ENCODE measurements at places on chromosomes 7 and 10. TPM values are rescaled to one million over a fixed set of nuclear protein-coding genes. Genes with fewer than 3 reads are reported as not detected.

DNA sequence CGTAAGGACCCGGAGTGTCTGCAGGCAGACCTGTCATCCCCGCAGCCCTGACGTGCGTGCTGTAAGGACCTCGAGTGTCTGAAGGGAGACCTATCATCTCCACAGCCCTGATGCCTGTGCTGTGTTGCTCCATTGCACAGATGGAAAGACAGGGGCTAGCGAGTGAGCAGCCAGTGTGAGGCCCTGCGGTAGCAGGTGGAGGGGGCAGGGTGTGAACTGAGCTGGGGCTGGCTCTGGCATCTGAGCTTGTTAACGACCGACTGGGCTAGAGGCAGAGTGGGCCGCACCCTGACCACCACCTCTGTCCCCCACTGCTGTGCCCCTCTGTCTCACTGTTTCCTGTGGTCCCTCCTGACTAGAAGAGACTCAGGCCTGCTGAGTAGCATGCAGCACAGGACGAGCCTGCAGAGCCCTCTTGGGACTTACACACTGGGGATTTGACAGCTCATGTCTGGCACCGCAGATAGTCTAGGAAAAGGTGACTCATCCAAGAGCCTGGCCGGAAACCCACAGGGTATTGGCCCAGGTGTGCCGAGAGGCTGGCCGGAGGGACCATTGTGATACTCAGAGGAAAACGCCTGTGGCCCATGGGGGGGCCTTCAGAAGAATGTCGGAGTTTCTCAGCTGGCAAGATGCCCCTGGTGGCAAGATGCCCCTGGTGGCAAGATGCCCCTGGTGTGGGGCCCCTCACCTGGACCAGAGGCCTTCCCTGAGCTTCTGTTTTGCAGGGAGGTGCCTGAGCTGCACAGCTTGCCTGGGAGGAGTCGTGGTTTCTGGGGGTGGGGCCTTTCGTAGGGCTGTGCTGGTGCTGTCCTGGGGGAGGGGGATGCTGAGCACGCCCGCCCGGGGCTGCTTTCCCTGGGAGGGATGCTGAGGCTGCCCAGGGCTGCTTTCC lies 34.3 kb downstream of the INPP5A start:
- H3K27ac ChIP-seq, result no peak overlapping the region
- no peaks in the 10 kb centered on the region for H3K27me3 ChIP-seq
- no peaks in the 10 kb centered on the region for H3K4me1 ChIP-seq
- DNase-seq, result peak; percentile 22
- H3K36me3 ChIP-seq, result no peaks in the 10 kb centered on the region

DNA sequence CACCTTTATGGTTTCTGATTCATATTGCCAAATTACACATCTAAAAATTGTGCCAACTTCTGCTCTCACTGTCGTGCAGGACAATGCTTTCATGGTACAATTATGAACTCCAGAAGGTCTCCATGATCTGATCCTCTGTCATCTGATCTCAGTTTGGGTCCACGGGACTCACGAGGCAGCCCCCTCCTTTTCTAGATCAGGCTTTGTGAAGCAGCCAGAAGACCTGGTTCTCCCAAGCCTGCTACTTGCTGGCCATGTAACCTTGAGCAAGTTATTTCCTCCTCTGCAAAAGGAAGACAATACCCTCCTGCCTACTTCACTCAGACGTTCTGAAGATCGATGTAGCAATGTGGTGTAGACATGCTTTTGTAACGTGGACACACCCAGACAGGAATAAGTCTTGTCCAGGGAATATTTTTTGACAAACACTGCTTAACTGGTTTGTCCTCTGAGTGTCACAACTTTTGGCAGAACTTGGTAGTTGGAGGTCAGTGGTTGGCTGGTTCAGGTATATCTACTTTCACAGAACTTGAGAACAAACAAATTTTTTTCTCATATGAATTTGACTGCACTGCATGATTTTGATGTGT lies 19.6 kb downstream of the CALML3 start:
- peaks cover 27% of the 10 kb centered on the region for H3K4me1 ChIP-seq
- H3K27ac ChIP-seq, result no peak overlapping the region
- H3K27me3 ChIP-seq, result no peaks in the 10 kb centered on the region
- DNase-seq, result no peak

DNA sequence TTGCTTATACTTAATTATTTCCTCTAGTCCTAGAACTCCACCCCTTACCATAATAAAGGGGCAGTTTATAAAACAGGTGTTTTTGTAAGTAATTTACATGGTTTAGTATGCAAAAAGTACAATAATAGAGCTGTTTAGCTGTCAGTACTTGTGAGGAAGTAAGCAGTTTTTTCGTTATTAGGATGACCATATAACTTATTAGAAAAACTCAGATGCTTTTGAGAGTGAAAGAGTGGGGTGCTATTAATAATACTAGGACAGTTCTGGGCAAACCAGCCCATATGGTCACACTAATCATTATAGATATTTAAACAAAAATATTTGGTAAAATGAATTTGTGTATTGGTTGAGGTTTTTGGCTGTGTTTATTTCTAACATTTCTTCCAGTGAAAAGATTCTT lies 201.9 kb upstream of the KAT6B start:
- no peaks in the 10 kb centered on the region for H3K4me1 ChIP-seq
- no peak overlapping the region for H3K4me3 ChIP-seq
- no peak overlapping the region for H3K27ac ChIP-seq
- DNase-seq, result no peak
- no peaks in the 10 kb centered on the region for H3K36me3 ChIP-seq

- no peak for DNase-seq
- H3K27ac ChIP-seq, result no peak overlapping the region
- no peak overlapping the region for H3K4me3 ChIP-seq
- no peaks in the 10 kb centered on the region for H3K36me3 ChIP-seq
- H3K27me3 ChIP-seq, result no peaks in the 10 kb centered on the region
Observed at GRCh38 chr7:28536259-28536658, 123.9 kb downstream of the CREB5 start.

DNA sequence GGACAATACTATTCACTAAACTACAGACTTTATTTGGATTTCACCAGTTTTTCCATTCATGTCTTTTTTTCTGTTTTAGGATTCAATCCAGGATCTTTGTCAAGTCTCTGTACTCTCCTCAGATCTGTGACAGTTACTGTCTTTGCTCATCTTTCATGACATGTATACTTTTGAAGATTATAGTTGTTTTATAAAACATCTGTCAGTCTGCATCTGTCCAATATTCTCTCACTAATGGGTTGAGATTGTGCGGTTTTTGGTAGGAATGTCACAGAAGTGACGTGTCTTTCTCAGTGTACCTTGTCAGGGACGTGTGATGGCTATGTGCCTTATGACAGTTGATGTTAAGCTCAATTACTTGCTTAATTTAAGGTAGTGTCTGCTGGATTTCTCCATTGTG lies 124.9 kb upstream of the TPK1 start:
- H3K4me3 ChIP-seq, result no peak overlapping the region
- no peaks in the 10 kb centered on the region for H3K36me3 ChIP-seq
- H3K27ac ChIP-seq, result no peak overlapping the region
- no peak for DNase-seq

- H3K27me3 ChIP-seq, result no peaks in the 10 kb centered on the region
- no peak for DNase-seq
- H3K4me3 ChIP-seq, result no peak overlapping the region
- H3K4me1 ChIP-seq, result no peaks in the 10 kb centered on the region
- H3K36me3 ChIP-seq, result no peaks in the 10 kb centered on the region
- no peak overlapping the region for H3K27ac ChIP-seq
Observed at GRCh38 chr10:108556186-108556585, 1367.1 kb downstream of the XPNPEP1 start.

DNA sequence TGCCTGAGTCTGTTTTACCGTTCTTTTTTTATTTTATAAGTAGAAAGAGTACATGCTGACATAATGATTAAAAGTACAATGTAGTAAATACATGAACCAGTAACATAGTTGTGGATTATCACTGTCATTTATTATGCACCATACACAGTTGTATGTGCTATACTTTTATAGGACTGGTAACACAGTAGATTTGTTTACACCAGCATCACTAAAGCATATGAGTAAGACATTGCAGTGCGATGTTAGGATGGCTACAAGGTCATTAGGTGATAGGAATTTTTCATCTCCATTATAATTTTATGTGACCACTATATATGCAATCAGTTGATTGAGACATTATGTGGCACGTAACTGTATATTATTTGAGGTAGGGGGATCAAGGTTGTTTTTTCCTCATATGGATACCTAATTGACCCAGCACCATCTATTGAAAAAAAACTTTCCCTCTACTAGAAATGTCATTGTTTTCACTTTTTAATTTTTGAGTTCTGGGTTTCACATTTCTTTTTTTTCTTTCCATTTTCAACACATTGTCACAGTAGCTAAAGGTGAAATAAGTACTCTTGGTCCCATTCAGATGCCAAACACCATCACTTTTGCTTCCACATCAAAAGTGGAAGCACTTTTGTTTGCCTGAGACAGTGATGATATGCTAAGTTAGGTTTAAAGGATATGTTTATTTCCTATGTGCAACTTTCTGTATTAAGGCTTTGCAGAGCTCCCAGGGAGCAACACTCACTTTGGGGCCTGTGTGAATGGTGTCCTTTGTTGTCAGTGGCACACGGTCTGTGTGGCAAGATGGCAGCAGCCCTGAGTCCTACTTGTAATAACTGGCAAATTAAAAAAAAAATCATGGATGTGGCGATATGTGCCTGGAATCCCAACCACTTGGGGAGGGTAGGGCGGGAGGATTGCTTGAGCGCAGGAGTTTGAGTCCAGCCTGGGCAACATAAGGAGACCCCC lies 17.1 kb downstream of the UBE2D1 start:
- H3K36me3 ChIP-seq, result no peaks in the 10 kb centered on the region
- no peak overlapping the region for H3K27ac ChIP-seq
- H3K4me1 ChIP-seq, result peaks cover 10% of the 10 kb centered on the region
- H3K27me3 ChIP-seq, result no peaks in the 10 kb centered on the region
- DNase-seq, result no peak

DNA sequence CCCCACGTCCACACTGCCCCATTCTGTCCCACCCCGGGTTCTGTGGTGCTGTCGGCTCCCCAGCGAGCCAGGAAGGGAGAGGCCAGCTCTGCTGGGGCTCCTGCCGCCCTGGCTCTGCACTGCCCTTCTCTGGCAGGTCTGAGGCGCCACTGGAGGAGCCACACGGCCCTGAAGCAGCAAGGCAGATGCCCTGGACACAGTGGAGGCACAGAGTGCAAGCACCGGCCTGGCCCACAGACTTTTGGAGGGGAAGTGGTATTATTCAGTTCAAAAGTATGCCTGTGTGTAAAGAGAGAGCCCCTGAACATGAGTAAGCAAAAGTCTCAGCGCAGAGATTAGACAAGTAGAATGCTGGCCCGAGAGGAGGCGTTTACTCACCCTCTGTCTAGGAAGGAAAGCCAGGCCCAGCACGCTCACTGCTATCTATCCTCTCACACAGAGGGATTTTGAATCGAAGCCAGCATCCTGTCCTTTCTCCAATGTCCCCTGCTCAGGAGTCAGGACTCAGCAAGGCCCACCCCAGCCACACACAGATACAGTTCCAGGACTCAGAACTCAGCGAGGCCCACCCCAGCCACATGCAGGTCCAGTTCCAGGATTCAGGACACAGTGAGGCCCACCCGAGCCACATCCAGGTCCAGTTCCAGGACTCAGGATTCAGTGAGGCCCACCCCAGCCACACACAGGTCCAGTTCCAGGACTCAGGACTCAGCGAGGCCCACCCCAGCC lies 115.0 kb downstream of the EGFR start:
- H3K4me1 ChIP-seq, result peaks cover 41% of the 10 kb centered on the region
- H3K36me3 ChIP-seq, result no peaks in the 10 kb centered on the region
- peak overlapping the region; percentile 37 for H3K27ac ChIP-seq
- no peaks in the 10 kb centered on the region for H3K27me3 ChIP-seq
- H3K4me3 ChIP-seq, result no peak overlapping the region

GRCh38 chr7:31646942-31647341 lies 40.1 kb upstream of the PPP1R17 start:
- no peak overlapping the region for H3K27ac ChIP-seq
- H3K27me3 ChIP-seq, result peaks cover 19% of the 10 kb centered on the region
- H3K4me3 ChIP-seq, result no peak overlapping the region
- DNase-seq, result no peak
- no peaks in the 10 kb centered on the region for H3K4me1 ChIP-seq

GRCh38 chr10:20485554-20485953 lies 411.6 kb downstream of the NEBL start:
- H3K4me3 ChIP-seq, result no peak overlapping the region
- DNase-seq, result no peak
- no peaks in the 10 kb centered on the region for H3K27me3 ChIP-seq
- H3K36me3 ChIP-seq, result no peaks in the 10 kb centered on the region

- no peaks in the 10 kb centered on the region for H3K36me3 ChIP-seq
- no peaks in the 10 kb centered on the region for H3K27me3 ChIP-seq
- peak; percentile 61 for DNase-seq
- no peak overlapping the region for H3K4me3 ChIP-seq
- H3K4me1 ChIP-seq, result peaks cover 18% of the 10 kb centered on the region
Observed at GRCh38 chr10:107553470-107553869, 389.0 kb upstream of the SORCS1 start.

- no peaks in the 10 kb centered on the region for H3K27me3 ChIP-seq
- H3K36me3 ChIP-seq, result no peaks in the 10 kb centered on the region
- no peak overlapping the region for H3K4me3 ChIP-seq
- no peak overlapping the region for H3K27ac ChIP-seq
- no peak for DNase-seq
- H3K4me1 ChIP-seq, result no peaks in the 10 kb centered on the region
Observed at GRCh38 chr10:95783741-95784140, 27.8 kb downstream of the ENTPD1 start.

- no peak for DNase-seq
- H3K27me3 ChIP-seq, result no peaks in the 10 kb centered on the region
- no peak overlapping the region for H3K27ac ChIP-seq
Observed at GRCh38 chr7:46003896-46004875, 83.1 kb upstream of the IGFBP3 start.

DNA sequence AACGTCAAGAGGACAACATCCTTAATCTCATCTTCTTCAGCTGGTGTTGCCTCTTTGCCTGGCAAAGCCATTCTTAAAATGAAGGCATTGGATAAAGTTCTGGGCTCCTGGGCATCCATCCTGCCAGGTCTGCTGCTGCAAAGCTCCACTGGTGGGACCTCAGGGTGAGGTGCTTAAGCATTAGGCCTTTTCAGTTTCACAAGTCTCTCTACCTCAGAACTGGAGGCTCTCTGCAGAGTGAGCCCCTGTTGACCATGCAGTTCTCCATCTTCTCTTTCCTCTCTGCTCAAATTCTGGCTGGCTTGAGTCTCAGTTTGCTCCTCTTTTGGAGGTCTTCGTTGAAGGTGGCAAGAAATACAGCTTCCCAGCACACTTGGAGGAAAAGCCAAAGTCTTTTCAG lies 42.7 kb upstream of the BRAF start:
- H3K36me3 ChIP-seq, result no peaks in the 10 kb centered on the region
- no peak for DNase-seq
- no peaks in the 10 kb centered on the region for H3K27me3 ChIP-seq
- 0 out of 2 replicates have a peak, but pooled peaks cover 2% of the 10 kb centered on the region for H3K4me1 ChIP-seq

GRCh38 chr10:79299397-79300241 lies 47.6 kb upstream of the PPIF start:
- H3K4me3 ChIP-seq, result no peak overlapping the region
- H3K36me3 ChIP-seq, result peaks cover 25% of the 10 kb centered on the region
- peaks cover 3% of the 10 kb centered on the region for H3K4me1 ChIP-seq
- no peak for DNase-seq

The FOXI2 gene
- total RNA-seq, result not detected

The C10orf67 gene
- 0.15 TPM for total RNA-seq

The WNT2 gene
- total RNA-seq, result 0.06 TPM

The ZNF33A gene
- total RNA-seq, result 13.6 TPM

The NXPH1 gene
- not detected for total RNA-seq

The NKX1-2 gene
- 0.56 TPM for total RNA-seq

The VAX1 gene
- not detected for total RNA-seq

The EBLN1 gene
- total RNA-seq, result not detected

The GPAM gene
- 23.7 TPM for total RNA-seq

The CASTOR2 gene
- 23.2 TPM for total RNA-seq

The BAIAP2L1 gene
- total RNA-seq, result 21.7 TPM

The FZD8 gene
- total RNA-seq, result 39.3 TPM

The SPDYE2B gene
- total RNA-seq, result not detected

The EPHB6 gene
- total RNA-seq, result 0.10 TPM

The NKX6-2 gene
- total RNA-seq, result not detected
